ENCODE measurements at places on chromosomes 5 and 9. TPM values are rescaled to one million over a fixed set of nuclear protein-coding genes. Genes with fewer than 3 reads are reported as not detected.
A peak's percentile ranks its signal among the peaks of the same experiment; 100 is the strongest.

The PGM5 gene
- 13.8 TPM for total RNA-seq

The CAST gene
- 163 TPM for total RNA-seq

The GPRIN1 gene
- total RNA-seq, result 4.8 TPM

The EQTN gene
- total RNA-seq, result 1.4 TPM

The SSNA1 gene
- 24.1 TPM for total RNA-seq

The PPP2R2B gene
- 2.2 TPM for total RNA-seq

The SLC6A3 gene
- not detected for total RNA-seq

The SPATA31E1 gene
- total RNA-seq, result not detected

The TAF11L11 gene
- not detected for total RNA-seq

DNA sequence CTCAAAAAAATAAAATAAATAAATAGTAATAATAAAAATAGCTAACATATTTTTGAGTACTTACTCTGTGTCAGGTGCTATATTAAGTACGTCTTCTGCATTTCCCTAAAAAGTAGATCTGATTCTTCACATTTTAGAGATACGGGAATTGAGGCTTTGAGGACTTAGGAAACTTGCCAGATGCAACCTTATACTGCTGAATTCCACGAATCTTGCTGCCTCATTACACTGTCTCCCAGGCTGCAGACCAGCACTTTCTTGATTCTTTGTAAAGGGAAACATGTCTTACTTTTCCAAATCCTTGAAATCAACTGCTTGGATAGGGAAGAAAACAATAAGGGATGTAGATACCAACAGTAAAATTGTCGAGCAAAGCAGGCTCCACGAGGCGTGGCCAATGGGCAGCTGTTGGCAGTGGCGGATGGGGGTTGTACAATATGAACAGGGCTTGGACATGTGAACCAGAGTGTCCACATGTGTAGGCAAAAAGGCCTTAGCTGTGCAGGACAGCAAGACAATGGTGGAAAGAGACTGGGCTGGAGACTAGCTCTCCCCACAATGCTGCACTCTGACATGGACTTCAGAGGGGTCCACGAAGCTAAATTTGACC is 124.3 kb upstream of the RAI14 start:
- no peak for DNase-seq

DNA sequence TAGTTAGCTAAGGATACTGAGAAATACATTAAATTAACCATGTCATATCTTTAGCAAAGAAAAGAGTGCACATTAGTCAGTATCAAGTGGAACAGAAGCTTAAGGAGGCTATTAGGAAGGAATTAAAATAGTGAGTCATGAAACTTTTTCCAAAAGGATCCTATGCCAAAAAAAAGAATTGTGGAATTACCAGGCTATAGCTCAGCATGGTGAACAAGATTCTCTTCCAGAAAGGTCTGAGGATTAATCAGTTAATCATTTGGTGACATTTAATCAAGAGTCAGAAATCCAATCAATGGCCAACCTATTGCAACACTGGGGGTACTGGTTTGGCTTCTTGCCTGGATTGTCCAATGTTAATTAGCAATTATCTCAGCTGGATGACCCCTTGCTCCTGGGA is 244.5 kb upstream of the NMUR2 start:
- no peak for DNase-seq

DNA sequence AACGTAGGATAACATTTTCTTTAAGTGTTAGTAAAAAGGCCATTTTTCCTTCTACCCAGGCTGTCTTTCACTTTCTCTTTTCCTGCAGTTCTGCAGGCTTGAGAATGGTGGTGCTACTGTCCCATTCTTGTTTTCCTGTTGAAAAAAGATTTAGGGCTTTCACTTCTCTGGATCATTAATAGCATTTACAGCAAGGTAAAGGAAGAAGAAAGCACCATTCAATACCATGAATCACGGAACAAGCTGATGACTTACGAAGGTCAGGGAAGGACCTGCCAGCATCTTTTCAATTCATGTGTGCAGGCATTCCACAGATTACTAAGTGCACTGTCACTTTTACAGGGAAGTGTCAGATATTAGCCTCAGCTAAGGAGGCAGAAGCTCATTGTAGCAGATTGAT is 292.8 kb downstream of the YTHDC2 start:
- peak; percentile 20 for DNase-seq

- DNase-seq, result no peak
Measured at GRCh38 chr5:13692172-13692571, 252.3 kb downstream of the DNAH5 start.

- no peak for DNase-seq
Measured at GRCh38 chr5:73774924-73775323, 148.9 kb downstream of the ARHGEF28 start.

GRCh38 chr5:960551-960950 is 48.1 kb upstream of the NKD2 start:
- no peak for DNase-seq

DNA sequence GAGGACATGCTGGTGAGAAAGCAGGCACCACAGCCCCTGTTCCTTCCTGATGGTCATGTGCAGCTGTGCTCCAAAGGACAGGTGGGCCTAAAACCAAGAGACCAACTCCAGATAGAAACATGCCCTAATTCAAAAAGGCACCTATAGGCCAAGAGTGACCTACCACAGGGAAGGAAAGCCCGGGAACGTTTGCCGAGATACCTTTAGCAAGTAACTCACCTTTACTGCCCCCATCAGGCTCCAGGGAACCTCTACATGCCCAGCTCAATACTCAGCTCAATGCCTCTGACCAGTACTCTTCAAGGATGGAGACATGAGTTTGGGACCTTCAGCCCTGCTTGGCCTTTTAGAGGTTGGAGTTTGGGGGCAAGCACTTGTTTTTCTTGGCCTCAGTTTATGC is 172.8 kb upstream of the FSTL4 start:
- DNase-seq, result no peak

GRCh38 chr5:115452536-115453235 is 91.9 kb downstream of the FEM1C start:
- no peak for DNase-seq

GRCh38 chr5:151286246-151286645 is 17.3 kb downstream of the SLC36A3 start:
- DNase-seq, result no peak

DNA sequence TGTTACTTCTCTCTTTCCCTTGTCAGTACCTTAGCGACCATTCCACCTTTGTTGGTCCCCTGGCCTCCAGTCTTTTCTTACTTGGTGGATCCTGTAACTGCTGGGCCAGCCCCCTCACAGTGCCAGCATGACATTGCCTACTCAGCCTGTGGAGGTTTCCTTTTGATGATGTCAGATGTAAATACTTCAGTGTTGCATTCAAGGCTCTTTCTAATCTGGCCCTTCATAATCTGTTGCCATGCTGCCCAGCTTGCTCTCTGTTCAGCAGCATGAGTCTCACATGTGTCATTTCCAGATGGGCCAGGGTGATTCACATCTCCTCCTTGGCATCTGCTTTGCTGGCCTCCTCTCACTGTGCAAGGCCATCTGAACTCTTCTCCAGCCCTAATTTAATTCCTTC is 57.1 kb downstream of the MAST4 start:
- DNase-seq, result no peak

- DNase-seq, result no peak
Measured at GRCh38 chr5:52817818-52818217, 30.1 kb downstream of the ITGA1 start.

DNA sequence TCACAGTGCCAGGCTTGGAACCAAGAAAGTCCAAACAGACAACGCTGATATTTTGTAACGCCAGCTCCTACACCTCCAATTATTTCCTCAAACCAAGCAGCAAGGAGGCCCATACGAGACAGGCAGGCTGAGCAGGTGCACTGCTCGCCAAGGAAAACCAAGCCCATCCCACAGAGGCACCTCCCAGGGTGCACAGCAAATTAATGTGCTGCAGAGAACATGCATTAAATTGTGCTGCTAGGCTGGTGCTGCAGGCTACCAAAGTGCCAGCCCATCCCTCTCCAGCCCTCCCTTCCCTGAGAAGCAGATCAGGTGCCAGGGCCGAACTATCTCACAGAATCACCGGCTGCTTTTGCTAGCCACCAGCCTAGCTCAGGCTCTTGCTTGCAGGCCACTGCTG is 137.8 kb downstream of the PAX5 start:
- DNase-seq, result no peak

DNA sequence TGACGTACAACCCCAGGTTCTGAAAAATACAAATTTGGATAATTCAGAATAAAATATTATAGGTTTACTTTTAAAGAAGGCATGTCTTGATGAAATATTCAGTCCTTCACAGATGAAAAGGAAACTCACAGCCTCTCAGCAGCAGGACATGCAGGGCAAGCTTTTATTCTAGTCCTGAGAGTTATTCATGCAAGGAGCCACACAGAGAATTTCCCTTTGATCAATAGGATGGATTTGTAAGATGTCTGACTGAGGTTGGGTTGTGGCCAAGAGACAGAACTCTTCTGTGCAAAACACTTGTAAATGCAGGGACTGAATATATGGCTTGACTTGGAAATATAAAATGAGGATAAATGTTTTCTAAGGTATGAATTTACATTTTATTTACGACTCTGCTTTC is 48.8 kb upstream of the TBCA start:
- no peak for DNase-seq

- no peak for DNase-seq
Measured at GRCh38 chr5:91848453-91848852, 465.3 kb upstream of the ARRDC3 start.
